AG09309 (cell line): ENCODE measurements at places on chromosomes 13 and 19.
A peak's percentile ranks its signal among the peaks of the same experiment; 100 is the strongest.

DNA sequence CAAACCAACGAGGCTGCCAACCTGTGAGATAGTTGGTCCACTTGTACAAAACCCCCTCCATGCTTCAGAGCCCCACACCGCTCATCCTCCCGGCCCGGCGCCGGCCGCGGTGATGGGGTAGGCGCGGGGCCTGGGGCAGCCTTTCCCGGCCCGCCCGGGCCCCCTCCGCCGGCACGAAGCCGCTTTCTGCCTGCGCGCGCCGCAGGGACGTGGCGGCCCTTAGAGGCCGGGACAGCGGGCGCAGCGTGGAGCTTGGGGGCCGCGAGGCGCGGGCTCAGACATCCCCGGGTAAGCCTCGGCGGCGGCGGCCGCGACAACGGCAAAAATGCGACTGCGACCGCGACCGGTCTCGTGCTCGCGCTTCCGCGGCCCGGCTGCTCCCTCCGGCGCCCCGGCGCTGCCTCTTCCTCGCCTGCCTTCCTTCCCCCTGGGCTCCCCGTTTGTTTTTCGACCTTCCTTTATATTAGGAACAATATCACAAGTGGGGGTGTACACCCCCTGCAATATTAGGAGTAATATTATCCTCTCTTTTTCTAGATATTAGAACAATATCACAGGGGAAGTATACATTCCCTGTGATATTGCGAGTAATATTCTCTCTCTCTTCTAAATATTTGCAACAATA is 53.9 kb upstream of the CEACAM21 start:
- no peak for DNase-seq

DNA sequence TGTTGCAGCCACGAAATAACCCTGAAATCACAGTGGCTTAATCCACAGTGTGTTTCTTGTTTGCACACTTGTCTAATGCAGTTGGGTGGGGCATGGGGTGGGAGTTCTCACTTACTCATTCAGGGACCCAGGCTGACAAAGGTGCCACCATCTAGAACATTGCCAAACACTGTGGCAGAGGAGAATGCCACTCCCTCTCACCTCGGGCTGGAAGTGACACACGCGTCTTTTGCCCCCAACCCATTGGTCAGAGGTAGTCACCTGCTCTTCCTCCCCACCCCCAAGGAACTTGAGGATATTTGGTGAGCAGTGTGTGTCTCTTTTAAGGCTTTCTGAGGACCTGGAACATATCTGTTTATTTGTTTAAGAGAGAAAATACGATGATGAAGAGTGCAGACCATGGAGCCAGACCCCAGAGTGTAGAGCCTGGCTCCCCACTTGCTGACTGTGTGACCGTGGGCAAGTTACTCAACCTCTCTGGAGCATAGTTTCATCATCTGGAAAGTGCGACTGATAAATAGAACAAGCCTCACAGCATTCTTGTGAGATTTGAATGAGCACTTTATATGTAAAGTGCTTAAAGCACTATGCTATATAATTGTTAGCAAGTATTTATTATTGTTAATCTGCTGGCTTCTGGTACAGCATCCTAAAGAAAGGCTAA is 17.4 kb downstream of the GPR183 start:
- DNase-seq = no peak

GRCh38 chr13:27353166-27353583 is 71.2 kb upstream of the GTF3A start:
- DNase-seq = no peak

DNA sequence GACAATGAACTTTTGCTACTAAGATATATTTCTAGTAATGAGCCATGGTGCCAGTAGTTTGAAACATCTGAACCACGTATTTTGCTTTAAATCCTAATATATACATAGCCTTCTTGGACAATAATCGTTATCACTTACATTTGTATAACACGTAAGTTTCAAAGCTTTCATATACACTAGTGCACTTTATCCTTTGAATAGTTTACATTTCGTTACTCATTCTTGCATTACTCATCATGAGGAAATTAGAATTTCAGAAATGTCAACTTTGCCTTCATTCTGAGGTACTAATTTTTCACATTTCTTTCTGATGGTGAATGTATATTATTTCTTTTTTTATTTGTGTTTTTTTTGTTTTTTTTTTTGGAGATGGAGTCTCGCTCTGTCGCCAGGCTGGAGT is 5.8 kb downstream of the KBTBD7 start:
- no peak for DNase-seq

DNA sequence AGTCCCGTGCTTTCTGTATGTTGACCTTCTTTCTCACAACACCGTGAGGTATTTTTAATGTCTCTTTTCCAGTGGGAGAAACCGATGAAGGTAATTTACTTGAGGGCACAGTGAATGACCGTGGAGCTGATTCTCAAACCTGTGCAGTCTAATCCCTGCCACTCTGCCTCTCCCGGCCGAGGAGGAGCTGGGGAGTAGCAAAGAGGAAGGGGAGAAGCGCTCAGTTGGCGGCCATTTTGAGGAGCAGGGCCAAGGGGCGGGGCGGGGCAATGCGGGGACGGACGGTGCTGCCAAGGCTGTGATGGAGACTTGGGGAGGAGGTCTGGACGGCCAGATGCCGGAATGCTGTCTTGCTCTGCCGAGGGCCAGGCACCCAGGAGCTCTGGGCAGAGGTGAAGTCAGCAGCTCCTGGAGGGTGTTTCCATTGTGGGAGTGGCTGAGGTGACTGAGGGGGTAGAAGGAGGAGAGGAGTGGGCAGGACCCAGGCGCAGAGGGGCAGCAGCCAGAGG is 12.4 kb upstream of the RANBP3 start:
- no peak for DNase-seq

- no peak for DNase-seq
Observed at GRCh38 chr13:109254274-109254673, 532.1 kb downstream of the IRS2 start.

GRCh38 chr19:2944403-2944774 is 382 bp downstream of the ZNF77 start:
- no peak for DNase-seq

DNA sequence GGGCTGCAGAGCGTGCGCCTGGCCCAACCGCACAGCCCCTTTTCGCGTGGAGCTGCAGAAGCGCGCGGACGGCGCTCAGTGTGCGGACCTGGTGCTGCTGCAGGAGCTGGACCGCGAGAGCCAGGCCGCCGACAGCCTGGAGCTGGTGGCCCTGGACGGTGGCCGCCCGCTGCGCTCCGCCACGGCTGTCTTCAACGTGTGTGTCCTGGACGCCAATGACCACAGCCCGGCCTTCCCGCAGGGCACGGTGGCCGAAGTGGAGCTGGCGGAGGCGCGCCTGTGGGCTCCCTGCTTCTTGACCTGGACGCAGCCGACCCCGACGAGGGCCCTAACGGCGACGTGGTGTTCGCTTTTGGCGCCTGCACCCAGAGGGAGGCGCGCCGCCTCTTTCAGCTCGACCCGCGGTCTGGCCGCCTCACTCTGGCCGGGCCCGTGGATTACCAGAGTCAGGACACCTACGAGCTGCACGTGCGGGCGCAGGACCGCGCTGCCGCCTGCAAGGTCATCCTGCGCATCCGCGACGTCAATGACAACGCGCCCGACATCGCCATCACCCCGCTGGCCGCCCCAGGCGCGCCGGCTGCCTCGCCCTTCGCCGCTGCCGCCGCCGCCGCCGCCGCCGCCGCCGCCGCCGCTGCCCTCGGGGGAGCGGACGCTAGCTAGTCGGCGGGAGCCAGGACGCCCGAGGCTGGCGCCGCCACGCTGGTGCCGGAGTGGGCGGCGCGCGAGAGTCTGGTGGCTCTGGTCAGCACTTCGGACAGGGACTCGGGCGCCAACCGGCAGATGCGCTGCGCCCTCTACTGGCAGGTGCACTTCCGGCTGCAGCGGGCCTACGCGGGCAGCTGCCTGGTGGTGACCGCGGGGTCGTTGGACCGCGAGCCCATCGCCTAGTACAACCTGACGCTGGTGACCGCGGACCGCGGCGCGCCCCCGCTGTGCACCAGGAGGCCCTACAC is 172.2 kb downstream of the OLFM4 start:
- no peak for DNase-seq

- no peak for DNase-seq
Observed at GRCh38 chr13:54373211-54373610, 1344.6 kb downstream of the OLFM4 start.

DNA sequence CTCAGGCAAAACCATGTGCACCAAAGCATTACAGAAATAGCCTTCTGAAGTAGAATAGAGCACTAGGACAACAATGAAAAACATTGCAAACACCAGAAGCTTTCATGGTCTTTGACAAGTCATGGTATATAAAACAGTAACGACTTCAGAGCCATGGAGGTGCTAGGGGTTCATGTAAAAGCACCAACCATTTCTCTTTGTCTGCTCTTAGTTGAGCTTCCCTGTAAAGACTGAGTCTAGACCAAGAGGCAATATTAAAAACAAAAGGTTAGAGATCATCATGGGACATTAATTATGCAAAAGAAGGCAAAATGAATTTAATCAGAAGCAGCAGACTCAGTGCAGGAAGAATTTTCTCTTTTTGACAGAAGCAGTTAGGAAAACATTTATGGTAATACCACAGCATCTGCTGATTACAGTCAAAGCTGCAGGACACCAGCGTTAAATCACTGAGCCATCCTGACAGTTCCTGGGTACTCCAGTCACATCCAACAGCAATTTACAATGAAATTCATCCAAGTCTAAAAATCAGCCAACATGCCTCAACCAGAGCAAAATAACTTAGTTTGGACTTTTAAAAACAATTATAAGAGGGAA is 476.8 kb downstream of the DIAPH3 start:
- no peak for DNase-seq

DNA sequence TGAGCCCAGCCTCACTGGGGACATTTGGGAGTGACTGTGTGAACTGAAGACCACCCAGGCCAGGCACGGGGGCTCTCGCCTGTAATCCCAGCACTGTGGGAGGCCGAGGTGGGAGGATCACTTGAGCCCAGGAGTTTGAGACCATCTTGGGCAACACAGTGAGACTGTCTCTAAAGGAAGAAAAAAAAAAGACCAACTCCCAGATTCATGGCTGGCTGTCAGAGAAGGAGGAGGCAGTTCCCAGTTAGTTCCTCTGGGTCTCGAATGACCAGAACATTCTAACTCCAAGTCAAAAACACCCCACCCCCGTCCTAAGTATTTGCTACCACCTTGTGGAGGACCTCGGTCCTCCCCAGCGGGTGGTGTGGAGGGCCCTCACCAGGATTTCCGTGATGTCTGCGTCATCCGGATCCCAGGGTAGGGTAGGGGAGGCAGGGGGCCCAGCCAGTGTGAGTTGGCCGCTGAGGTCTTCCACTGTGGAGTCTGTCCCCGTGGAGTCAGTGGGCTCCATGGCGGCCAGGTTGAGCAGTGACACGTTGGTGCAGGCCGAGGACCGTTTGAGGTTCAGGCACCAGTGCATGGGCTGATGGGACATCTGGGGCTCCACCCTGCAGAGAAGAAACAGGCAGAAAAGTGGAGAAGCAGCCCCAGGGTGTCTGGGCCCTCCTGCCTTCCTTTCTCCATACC is 1.3 kb downstream of the TSKS start:
- DNase-seq = no peak

- DNase-seq = peak; percentile 91
Observed at GRCh38 chr19:8355631-8356402, 8.1 kb upstream of the ANGPTL4 start.

GRCh38 chr19:17404621-17405249 is 695 bp downstream of the BST2 start:
- DNase-seq = no peak

GRCh38 chr13:63351533-63351932 is 1935.9 kb upstream of the PCDH20 start:
- no peak for DNase-seq

GRCh38 chr13:60282186-60282585 is 114.8 kb upstream of the TDRD3 start:
- DNase-seq = no peak

- DNase-seq = no peak
Observed at GRCh38 chr19:47794526-47794925, 9.8 kb downstream of the TPRX1 start.

DNA sequence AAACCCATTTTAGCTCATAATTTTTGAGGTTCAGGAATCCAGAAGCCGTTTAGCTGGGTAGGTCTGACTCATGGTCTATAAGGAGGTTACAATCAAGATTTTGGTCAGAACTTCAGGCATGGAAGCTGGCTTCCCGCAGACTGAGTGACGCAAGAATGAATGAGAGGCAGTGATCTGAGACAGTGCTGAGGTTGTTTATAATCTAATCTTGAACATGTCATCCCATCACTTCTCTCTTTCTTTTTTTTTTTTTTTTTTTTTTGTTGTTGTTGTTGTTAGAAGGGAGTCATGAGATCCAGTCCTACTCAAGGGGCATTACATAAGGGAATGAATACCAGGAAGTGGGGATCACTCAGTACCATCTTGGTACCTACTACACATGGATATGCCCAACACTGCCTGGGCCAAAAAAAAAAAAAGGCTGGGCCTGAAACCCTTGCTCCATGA is 217.4 kb downstream of the DLEU7 start:
- peak; percentile 91 for DNase-seq

DNA sequence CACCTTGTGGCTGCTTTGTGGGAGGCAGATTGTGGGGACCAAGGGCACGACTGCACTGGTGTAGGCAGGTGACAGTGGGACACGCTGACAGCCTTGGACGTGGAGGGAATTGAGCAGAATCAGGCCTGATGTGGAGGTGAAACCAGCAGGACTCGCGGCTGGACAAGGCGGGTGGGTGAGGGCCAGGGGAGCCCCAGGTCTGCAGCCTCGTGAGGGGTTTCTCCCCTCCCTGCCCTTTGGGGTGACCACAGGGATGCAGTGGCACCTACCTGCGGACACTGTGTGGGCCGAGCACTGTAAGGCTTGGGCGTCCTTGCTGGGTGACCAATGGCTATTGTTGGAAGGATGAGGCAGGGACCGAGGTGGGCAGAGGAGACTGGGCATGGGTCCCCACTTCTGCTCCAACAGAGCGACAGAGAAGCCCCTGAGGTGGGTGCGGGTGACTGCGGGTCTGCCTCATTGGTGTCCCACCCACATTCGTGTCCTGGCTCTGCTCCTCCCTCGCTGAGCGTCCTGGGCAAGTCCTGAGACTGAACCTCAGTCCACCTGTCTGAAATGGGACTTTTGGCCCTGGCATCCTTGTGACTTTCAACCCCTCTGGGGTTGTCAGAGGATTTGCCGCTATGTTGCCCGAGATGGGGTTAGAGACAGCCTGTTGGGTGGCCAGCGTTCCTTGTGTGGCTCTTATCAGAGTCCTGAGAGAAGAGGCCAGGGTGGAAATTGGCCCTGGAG is 30.5 kb downstream of the DNM2 start:
- DNase-seq = no peak

DNA sequence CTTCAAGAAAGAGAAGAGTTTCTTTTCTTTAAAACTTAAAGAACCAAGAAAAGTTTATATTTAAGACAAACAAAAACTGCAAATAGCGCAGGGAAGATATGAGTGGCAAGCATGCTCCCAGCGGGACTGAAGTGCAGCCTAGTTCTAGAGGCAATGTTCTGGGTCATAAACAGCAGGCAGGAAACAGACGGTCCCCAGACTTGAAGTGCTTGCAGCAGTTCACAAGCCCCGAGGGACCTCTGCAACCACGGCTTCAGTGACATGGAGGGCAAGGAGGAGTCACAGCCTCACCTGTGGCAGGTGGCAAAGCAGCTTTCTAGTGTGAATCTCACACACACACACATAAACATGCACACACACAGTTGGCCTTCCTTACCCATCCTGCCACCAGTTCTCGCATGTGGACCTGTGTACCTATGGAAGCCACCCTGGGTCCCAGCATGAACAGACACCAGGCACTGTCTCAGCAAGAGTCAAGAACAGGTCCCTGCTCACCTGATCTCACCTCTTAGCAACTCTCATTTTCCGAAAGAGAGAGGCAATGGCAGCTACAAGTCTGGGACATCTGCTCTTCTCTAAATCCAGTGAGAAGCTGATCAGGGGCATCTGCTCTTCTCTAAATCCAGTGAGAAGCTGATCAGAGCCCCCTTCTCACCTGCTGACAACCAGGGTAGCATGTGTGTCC is 162.0 kb downstream of the EFNB2 start:
- DNase-seq = no peak
